Naive thymus-derived CD8-positive, alpha-beta T cell (primary cell): ENCODE measurements at places on chromosomes 4 and X.

DNA sequence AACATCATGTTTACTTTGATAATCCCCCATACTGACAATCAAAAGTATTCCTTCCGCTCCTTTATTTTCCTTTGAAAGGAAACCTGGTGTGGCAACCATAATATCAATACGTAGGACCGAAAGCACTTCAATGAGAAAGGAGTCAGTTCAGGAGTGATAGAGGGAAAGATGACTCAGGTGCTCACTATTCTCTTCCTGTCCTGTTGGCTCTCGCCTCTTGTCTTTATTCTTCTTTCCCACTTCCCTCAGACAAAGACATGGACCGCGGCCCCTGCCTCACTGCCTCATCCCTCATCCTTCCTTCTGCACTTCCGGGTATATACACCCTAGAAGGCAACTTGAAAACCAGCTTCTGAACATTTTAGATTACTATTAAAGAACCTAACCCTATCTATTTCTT, 49.8 kb upstream of the TNIP3 start:
- DNase-seq: no peak

GRCh38 chr4:183348706-183349659, 26.8 kb upstream of the CLDN24 start:
- DNase-seq: no peak

DNA sequence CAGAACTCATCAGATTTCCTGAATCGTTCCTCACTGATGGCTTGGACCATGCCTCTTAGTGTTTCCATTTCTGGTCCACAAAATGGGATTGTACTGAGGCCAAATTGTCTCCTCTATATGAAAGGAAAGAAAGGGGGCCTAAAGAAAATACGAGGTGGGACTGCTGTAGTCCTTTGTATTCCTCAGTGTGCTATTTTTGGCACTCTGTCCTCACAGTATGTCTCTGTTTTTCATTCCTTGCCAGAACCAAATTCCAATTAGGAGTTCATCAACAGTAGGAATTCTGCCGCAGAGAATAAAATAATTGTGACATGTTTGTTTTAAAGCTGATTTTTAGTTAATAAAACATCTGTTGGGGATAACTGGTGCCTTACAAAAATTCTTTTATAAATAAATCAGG, 515.7 kb downstream of the SMARCA1 start:
- no peak for DNase-seq

DNA sequence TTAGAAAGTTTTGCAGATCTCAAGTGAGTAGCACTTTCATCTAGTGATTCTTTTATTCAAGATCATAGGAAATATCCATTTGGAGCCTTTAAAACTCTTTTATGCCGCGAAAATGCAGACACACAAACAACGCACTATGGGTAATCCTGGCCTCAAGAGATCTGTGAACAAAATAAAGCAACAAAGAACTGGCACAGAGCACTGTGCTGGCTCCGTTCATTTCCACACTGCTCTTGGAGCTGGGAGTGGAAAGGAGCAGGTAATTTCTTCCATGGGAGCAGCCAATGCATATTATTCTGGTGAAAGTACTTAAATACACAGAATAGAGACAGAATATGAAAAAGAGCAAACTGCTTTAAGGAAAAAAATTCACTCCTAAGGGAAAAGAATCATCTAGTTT, 172.7 kb upstream of the FRG1 start:
- no peak for DNase-seq

GRCh38 chrX:13463608-13464007, 105.8 kb upstream of the EGFL6 start:
- DNase-seq: no peak

DNA sequence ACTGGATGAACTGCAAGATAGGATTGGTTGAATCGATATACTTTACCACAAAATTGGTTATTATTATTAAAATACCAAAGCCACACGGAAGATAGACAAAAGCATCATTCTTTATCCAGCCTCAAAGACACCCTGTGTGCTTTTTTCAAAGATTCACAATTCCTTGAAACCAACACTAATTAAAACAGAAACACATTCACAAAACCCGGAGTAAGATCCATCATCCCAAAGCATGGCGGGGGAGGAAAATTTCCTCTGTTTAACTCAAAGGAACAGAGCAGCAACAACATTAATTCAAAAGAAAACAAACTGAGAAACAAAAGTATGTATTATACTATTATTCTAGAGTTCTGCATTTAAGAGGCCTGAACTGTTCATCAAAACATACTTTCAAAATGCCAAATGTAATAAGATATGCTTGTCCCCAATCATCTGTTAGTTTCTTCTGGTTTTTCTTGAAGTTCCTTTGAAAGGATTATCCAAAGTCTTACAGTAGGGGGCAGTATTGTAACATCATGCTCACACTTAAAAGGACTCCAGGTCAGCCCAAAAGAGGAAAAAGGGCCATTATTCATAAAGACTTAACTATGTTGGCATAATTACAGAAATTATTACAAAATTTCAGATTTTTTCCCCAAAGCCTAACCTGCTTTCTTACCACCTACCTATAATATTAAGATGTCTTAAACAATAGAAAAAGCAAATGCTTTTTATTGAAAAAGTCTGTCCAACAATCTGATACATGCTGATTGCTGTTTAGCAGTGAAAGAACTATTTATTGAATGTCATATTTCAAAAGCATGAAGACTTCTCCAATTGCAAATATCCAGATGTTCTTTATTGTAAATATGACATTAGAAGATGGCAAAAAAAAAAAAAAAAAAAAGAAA, 168.7 kb downstream of the SCFD2 start:
- no peak for DNase-seq
